Breast epithelium (tissue), 4 donors: ENCODE measurements at places on chromosomes 16 and 17.
A peak's percentile ranks its signal among the peaks of the same experiment; 100 is the strongest.

GRCh38 chr16:2949705-2950352 lies 14.2 kb upstream of the KREMEN2 start:
- DNase-seq: no peak

DNA sequence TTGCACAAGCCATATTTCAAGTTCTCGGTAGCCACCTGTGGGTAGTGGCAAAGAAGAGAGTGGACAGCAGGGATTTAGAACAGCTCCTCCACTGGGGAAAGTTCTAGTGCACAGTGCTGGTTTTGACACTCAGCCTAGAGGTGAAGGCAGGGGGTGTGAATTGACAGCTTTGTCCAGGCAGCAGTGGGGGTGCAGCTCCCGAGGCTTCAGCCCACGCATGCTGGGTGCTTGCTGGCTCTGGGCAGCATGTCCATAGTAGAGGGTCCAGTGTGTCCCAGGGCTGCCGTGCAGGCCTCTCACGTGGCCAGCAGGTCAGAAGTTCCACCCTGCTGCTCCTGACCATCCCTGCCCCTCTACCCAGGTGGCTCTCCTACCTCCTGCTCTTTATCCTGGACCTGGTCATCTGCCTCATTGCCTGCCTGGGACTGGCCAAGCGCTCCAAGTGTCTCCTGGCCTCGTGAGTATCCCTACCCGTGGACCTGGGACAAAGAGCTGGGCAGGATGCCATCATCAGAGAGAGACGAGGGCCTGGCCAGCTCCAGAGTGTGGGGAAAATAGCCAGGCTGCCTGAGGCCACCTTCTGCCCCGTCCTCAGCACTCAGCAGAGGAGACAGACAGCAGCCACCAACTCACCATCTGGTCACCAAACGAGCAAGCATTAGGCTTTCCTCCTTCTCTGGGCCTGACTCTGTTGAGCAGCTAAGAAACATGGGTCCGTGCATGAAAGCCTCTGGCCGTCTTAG lies 29.8 kb downstream of the TTYH2 start:
- no peak for DNase-seq

GRCh38 chr16:79011282-79011681 lies 589.3 kb downstream of the MAF start:
- no peak for DNase-seq

DNA sequence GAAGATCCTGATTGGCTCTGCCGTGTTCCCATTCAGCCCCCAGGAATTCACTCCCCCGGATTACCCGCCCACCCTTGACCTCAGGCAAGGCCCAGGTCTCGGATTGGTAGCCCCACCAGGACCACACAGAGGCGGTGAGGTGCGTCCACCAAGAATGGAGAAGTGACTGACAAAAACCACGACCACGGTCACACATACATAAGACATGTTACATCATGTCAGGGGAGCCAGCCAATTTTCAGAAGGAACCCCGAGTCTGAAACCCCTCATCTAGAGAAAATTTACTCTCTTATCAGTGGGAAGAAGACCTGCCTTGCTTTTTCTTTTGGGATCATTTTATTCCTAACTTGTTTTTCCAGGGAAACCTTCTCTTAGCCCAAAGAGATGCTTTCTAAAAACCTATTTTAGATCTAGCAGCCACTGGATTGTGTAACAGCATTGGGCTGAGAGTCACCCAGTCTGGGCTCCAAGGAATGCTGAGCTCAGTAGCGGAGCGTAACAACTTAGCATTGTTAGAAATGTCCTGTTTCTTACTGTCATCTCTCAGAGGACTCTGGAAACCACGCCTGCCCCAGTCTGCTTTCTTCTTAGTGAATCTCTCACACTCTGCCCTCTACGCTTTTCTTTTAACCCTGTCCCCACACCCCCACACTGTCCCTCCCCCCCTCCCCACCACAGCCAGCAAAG lies 164.1 kb downstream of the CMIP start:
- DNase-seq: no peak

DNA sequence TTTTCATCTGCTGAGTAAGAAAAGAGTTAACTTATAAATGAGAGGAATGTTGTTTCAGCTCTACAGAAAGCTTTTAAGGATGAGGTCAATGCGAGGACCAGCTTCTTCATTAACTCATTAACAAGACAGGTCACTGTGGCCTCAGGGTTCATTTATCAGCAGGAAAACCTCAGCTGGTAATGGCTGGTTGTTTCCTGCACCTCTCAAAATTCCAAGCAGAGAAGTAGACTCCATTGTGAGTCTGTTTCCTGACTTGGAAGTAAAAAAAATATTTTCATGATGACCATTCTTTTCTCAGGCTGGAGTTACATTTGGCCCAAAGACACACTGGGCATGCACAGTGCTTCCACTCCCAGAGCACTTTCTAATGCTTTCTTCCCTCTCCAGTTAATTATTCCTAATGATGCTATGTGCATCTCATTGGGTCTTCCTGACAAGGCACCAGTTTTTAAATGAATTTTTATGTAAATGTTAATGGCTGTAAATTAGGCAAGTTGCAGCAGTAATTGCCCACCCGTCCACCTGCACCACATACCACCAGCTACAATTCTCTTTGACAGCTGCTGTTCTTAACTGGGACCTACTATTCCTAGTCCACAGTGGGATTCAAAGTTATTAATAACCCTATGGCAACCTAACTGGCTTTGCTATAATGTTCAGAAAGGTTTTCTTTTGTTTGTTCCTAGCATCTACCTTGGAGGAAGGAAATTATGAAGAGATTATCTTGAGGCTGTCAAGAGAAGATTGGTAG lies 89.5 kb upstream of the BCAR1 start:
- DNase-seq: no peak

DNA sequence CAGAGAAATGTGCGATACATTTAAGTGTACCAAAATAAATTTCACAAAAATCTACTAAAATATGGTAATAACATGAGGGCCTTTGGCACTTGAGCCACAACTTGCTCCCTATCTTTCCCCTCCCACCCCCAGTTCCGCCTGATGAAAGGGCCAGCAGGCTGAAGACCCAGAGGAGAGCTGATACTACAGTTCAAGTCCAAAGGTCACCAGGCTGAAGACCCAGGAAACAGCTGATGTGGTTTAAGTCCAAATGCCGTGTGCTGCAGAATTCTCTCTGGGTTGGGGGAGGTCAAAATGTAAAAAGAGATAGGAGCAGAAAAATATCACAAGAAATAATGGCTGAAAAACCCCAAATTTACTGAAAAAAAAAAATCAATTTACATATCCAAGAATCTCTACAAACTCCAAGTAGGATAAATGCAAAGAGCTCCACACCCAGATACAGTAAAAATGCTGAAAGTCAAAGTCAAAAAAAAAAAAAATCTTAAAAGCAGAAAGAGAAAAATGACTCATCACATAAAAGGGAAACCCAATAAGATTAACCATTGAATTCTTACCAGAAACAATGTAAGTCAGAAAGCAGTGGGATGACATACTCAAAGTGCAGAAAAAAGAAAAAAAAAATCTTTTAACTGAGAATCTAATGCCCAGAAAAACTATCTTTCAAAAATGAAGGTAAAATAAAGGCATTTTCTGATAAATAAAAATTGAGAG lies 452.1 kb upstream of the ASIC2 start:
- DNase-seq: no peak

DNA sequence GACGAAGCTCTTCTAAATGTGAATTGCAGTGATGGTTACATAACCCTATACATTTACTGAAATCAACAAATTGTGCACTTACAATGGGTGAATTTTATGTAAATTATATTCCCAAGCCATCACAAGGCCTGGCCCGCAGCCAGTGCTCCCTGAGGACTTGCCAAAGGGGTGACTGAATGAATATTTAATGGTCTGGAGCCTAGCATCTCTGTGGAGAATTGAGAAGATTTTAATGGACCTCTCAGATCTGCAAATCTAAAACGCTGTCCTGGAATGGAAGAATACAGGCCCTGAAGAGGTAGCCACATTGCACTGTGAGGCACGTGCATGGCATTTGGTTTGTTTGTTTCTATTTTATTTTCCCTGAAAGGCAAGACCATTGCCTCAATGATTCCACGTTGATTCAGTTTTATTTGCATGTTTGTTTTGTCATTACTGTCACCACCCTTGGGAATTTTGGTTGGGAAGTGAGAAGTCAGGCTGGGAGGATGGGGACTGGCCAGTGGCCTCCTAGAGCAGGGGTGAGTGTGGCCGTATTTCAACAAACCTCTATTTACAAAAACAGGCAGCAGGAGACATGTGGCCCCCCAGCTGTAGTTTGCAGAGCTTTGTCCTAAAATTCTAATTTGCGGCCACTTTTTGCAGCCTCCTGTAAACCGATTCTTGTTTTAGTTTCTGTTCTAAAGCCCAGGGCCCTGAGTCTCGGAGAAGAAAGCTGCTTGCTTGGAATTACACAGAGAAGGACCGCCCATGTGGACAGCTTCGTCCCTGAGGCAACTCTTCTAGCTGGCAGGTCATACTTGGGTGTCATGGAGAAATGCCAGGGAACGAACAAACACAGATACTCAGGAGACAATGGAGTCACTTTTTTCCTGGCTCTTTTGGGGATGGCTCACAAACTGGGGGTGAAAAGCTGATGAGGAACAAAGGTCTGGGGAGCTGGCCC lies 40.5 kb upstream of the GCSH start:
- DNase-seq: peak; percentile 37

DNA sequence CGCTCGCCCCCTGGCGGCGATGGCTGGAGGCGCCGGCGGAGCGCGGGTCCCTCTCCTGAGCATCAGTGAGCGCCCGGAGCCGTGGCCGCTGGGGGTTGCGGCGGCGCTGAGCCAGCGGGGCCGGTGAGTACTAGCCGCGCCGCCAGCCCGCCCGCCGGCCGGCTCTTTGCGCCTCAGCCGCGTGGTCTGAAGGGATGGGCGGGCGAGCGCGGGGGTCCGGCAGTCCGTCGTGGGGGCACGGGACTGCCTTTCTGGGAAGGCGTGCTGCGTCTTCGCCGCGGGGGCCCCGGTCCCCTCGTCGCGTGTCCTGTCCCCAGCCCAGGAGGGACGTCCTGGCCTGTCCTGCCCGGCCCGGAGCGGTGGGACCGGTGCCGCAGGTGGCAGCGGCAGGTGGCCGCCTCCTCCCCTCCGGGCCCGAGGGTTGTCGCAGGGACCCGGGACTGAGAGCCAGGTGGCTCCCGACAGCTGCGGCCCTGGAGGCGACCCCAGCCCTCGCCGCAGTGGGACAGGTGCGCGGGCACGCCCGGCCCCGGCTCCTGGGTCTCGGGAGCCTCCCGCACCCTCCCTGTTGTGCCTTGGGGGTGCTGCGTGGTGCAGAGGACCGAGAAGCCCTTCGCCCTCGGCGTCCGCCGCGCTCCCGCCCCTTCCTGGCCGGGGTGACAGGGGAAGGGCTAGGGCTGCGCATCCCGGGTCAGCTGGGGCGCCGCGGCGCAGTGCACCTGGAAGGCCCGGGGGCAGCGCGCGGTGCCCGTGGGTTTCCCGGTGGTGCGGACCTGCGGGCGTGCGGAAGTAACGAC lies at the start of gene SPECC1:
TSS of gene SPECC1 (plus strand) at position 58 of the 797 bp plus-strand sequence. CDS start 87,293 bp downstream, outside the sequence.
- peak; percentile 72 for DNase-seq

DNA sequence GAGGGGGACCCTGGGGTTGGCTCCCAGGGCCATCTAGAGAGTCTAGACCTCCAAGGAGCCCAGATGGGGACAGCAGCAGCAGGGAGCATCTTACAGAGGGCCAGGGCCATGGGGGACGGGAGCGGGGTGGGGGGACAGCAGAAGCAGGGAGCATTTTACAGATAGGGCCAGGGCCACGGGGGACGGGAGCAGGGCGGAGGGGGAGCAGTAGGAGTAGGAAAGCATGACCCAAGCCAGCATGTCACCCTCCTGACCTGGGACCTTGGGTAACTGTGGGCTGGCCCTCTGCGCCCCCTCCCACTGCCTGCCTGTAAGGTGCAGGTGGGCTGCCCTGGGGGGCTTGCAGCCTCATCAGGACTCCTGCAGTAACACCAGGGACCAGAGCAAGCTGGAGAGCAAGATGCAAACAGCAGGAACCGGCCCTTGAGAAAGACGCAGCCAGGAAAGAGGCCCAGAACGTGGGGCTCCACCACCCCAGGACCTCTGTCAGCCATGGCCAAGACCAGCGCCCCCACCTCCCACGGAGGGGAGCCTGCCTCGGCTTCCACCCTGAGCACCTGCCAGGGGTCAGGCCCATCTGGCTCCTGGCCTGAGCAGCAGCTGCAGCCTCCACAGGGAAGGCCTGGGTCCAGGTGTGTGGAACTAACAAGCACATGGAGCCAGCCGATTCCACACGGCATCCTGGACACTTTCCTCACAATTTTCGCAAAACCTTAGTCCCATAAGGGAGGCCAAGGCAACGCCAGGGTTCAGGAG lies 2.4 kb downstream of the ZNF598 start:
- DNase-seq: no peak

DNA sequence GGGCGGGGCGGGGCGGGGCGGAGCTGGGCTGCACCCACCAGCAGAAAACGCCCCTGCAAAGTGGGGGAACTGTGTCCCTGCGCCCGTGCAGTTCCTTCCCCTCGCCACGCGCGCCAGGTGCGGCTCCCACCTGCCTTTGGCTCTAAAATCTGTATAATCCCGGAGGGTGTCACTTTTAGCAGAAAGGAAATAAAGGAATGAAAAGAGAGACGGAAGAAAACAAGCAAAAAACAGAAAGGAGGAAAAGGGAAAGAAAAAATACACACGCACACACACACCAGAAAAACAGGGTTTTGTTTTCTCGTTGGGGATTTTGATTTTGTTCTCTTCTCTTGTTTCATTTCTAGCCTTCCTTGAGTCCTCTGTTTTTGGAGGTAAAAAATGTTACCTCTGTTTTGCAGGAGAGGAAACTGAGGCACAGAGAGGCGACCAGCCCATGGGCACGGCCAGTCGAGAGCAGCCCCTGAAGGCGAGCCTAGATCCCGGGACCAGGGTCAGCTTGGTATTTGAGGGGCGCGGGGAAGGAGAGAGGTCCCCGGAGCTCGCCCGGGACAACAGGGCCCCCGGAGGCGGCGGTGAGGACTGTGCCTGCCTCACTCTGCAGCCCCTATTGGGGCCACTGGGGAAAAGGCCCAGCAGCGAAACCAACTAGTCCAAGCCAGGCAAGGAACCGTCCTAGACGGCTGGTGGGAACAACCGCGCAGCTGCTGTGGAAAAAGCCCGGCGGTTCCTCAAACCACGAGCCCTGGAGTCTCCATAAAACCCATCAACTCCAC lies 594 bp upstream of the CARHSP1 start:
- no peak for DNase-seq

GRCh38 chr16:89764711-89765201 lies 43.4 kb downstream of the ZNF276 start:
- DNase-seq: no peak

- DNase-seq: no peak
Measured at GRCh38 chr17:82590881-82591539, 57.2 kb downstream of the WDR45B start.

DNA sequence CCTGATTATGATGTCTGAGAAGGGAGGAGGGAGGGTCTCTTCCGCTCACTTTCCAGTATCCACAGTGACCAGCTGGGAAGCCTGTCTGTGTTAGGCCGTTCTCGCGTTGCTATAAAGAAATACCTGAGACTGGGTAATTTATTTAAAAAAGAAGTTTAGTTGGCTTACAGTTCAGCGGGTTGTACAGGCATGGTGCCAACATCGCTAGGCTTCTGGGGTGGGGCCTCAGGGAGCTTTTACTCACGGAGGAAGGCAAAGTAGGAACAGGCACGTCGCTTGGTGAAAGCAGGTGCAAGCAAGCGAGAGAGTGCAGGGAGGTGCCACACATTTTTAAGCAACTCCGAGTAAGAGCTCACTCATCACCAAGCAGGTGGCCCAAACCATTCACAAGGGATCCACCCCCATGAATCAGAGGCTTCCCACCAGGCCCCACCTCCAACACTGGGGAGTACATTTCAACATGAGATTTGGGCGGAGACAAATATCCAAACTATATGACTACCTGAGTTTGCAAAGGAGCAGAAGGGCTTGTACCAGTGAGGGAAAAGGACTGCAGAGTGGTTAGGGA lies 137.5 kb downstream of the CCDC182 start:
- no peak for DNase-seq
